ENCODE measurements at places on chromosomes 16 and 17.

- no peak for DNase-seq
Measured at GRCh38 chr16:71359431-71359830, 908 bp downstream of the CALB2 start.

DNA sequence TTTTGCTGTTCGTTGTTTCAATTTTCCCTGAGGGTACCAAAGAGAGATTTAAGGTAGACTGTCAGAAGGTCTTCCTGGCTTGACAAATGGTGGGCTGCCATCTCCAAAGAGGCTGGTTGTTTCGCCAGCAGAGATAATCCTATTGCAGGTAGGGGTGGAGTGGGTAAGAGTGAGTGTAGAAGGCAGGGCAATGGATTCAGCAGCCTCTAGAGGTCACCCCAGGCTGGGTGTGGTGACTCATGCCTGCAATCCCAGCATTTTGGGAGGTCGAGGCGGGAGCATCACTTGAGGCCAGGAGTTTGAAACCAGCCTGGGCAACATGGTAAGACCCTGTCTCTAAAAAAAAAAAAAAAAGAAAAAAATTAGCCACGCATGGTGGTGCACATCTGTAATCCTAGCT is 34.6 kb downstream of the DCAKD start:
- peak; percentile 79 for DNase-seq

DNA sequence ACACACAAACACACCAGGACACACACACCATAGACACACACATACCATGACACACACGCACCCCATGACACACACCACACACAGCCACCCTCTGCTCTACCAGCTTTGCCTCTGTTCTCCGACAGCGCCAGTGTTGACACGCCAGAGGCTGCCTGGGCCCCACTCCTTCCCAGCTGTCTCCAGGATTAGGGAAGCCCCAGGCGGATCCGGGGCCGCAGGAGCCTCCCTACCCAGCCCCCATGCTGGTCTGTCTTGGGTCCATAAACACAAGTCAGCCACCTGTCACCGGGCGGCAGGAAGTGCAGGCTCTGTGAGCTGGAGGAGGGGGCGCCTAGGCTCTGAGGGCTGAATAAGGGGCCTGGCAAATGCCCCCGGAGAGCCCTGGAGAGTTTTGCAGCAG is 10.5 kb downstream of the TBC1D16 start:
- DNase-seq = peak; percentile 100

- no peak for DNase-seq
Measured at GRCh38 chr16:24568392-24568791, 29.0 kb downstream of the RBBP6 start.

- DNase-seq = no peak
Measured at GRCh38 chr16:81460075-81460474, 15.5 kb downstream of the CMIP start.

DNA sequence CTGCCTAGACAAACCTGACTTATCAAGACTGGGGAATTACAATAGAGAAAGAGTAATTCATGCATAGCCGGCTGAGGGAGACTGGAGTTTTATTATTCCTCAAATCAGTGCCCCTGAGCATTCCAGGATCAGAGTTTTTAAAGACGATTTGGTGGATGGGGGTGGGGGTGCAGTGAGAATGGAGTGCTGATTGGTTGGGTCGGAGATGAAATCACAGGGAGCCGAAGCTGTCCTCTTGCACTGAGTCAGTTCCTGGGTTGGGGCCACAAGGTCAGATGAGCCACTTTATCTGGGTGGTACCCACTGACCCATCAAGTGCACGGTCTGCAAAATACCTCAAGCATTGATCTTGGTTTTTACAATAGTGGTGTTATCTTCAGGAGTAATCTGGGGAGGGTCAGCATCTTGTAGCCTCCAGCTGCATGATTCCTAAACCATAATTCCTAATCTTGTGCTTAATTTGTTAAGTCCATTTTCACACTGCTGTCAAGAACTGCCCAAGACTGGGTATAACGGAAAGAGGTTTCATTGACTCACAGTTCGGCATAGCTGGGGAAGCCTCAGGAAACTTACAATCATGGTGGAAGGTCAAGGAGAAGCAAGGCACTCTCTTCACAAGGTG is 69.6 kb downstream of the MARF1 start:
- DNase-seq = no peak

- DNase-seq = no peak
Measured at GRCh38 chr16:24681793-24682192, 47.7 kb upstream of the TNRC6A start.

- DNase-seq = no peak
Measured at GRCh38 chr16:78004517-78004916, 17.8 kb upstream of the CLEC3A start.

DNA sequence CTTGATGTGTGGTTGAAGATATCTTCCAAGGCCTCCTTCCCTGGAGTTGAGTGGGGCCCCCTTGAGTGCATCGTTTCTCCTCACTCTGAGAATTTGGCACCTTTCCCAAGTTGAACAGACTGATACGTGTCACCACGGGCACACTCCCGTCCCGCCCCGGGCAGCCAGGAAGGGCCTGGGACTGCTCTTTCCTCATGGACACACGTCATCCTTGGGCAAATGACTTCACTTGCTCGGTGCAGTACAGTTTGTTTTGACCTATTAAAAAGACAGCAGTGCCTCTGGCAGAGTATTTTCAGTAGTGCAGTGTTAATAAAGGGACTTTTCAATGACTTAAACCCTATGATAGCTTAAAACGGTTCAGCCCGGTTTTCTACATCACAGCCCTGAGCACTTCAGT is 59.9 kb downstream of the SEC14L1 start:
- no peak for DNase-seq

GRCh38 chr16:82368041-82368440 is 198.0 kb upstream of the MPHOSPH6 start:
- peak; percentile 46 for DNase-seq

- no peak for DNase-seq
Measured at GRCh38 chr17:17876959-17877528, 40.3 kb upstream of the SREBF1 start.

- DNase-seq = peak; percentile 74
Measured at GRCh38 chr17:78716814-78717393, 65.2 kb downstream of the CYTH1 start.

Measured in WERI-Rb-1 (cell line).